ENCODE measurements at places on chromosomes 5 and 9.

DNA sequence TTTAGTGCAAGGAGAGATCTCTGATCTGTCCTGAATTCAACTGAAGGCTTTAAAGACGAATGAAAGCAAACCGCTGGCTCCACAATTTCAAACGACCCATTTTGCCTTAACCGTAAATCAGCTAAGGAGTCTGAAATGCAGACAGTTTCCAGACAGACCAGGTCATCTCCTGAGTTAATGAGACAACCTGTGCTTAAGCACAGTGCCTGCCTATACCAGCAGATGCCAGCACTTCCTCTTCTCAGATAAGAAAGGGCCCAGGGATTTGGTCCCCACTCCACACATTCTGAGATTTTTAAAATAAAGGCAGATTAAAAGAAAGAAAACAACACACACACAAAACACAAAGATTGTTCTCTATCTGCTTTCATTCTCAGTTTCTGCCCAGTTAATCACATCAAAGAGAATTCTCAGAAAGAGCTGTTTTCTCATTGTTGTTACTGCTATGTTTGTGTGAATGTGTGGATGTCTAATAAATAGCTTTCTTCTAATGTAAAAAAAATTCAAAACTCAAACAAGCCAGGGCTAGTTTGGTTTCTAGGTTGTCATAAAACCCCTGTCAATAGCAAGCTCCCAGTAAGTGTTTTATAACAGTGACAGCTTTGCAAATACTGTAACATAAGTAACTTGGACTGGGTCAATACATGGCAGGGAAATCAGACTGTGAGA is 157.7 kb upstream of the SLC24A2 start:
- no peak for DNase-seq

DNA sequence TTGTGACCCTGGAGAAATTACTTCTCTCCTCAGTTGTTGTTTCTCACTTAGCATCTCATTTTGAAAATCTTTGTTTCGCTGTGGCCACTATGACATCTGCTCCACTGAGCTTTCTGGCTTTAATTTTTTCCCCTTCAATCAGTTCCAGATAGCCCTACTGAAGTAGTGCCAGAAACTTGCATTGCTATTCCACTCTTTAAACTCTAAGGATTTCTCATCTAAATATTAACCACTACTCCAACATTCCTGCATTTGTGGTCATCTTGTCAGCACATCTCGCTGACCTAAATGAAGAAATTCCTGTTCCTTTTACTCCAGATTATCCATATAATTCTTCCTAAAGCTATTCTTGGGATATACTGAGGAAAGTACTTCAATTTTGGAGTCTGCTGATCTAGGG is 15.3 kb upstream of the NOL6 start:
- no peak for DNase-seq

DNA sequence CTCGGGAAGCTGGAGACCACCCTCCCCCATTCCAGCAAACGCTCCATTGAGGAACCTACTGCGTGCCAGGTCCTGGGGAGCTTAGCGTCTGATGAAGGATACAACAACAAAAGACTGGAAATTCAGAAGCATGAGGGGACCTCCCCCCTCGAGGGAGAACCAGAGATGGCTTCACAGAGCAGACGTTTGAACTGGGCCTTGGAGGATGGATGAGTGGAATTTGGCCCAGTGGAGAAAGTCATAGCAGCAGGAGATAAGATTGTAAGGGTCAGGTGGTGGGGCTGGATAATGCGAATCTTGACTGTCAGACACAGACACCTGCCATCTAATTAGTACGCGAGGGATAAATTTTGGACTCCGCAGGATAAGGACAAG is 1.2 kb upstream of the SLC25A51 start:
- DNase-seq, result no peak

DNA sequence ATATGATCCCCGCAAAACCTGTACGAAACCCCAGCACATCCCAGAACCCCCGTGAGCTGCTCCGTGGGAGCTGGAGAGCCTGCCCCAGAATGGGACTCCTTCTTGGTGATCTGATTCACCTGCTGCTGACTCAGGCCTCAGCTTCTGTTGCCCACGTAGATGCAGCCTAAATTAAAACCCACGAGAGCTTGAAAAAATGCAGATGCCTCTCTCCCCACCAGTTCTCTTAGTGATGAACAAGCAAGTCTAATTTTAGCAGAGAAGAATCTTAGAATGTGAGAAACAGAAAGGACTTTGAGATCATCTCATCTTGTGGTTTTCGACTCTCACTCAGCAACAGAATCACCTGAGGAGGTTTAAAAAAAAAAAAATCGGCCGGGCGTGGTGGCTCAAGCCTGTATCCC is 57.6 kb downstream of the TMOD1 start:
- no peak for DNase-seq

DNA sequence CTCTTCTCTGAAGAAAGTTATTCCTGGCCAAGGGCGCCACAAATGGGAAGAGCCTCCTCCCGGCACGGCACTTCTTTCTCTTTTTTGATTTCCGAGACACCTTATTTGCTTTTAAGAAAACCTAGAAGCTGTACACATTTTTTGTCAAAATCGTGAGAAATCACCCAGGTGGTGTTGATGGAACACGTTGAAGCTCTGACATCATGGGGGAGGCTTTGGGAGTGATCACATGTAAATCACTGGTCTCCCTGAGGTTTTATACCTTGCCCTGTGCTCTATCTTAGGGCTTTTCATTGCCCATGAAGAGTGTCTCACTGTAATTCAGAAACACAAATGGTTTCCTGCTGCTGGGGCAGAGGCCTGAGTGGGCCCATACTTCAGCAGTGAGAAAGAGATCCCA is 27.4 kb downstream of the SLC36A1 start:
- no peak for DNase-seq

DNA sequence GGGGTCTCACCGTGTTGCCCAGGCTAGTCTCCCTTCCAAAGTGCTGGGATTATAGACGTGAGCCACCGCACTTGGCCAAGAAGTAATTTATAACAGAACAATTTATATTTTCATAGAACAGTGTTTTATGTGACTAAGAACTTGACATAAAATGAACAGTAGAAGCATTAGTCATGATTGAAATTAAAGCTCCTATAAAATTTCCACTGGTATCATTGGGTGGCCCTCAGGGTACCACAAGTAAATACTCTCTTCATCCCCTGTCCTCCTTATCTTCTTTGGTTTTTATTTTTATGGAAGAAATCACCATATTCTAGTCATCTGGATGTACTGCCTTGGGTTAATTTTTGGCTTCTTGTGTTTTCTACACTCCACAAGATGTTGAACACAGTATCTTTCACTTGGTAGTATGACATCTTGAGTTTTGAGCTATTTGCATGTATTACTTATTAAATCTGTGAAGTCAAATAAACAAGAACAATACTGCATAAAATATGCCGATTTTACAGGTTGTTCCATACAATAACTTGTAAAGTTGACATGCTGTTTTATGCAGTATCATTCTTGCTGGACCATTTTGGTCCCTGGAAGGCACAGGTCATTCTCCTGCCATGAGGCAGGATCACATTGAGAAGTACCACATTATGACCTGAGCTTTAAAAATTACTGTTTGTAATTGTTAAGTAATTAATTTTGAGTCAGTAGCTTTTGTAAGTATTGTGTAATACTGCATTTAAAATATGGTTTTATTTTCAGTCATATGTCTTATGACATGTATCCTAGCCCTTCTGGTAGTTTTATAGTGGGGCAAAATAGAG is 24.4 kb downstream of the LMNB1 start:
- no peak for DNase-seq

- no peak for DNase-seq
Measured at GRCh38 chr5:5919411-5919810, 458.9 kb downstream of the MED10 start.

DNA sequence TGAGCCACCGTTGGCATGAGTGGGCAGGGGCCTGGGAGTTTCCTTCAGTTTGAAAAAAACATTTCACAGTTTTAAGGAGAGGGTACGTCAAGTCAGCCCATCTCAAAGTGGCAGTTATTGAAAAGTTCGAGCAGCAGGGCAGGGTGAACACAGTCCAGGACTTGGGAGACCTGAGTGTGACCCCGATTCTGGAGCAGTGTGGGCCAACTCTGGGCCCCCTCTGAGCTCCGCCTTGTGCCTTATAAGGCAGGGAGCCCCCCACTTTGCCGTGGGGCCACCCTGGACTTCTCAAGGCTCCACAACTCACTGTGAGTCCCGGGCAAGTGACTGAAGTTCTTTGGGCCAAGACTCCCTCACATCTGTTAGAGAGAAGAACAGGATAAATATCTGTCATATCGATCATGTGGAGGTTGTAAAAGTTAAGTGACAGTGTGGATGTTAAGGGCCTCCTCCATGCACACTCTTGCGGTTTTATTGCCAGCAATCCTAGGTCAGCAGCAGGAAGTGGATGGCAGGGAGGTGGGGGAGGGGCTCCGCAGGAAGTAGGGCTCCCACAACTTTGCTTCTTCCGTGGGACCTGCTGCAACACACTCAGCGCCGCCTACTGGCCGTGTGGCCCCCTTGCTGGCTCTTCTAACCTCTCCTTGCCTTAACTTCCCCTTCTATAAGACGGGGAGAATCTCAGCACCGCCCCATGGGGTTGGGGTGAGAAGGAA is 38.4 kb downstream of the HRH2 start:
- peak; percentile 62 for DNase-seq

DNA sequence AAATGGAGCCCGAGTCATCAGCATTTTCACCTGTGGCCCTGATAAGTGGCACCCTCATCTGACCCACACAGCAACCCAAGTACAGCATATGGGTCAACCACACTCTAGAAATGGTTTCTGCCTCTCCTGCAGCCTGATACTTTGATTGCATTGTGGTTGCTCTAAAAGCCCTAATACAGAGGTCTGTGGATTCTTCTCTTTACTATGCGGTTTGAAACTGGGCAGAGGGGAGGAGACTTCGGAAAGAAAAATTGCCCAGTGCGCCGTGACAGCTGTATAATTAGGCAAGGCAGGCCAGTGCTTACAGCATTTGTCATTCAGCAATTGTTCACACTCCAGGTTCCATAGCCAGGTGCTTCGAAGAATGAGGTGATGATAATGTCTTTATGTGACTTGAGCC is 361.0 kb downstream of the NFIB start:
- no peak for DNase-seq

GRCh38 chr9:126325821-126326220 is 808 bp upstream of the MVB12B start:
- DNase-seq, result no peak

- DNase-seq, result no peak
Measured at GRCh38 chr5:176793343-176793699, 17.0 kb upstream of the UNC5A start.

- no peak for DNase-seq
Measured at GRCh38 chr5:165328846-165329245, 1823.4 kb downstream of the MAT2B start.

DNA sequence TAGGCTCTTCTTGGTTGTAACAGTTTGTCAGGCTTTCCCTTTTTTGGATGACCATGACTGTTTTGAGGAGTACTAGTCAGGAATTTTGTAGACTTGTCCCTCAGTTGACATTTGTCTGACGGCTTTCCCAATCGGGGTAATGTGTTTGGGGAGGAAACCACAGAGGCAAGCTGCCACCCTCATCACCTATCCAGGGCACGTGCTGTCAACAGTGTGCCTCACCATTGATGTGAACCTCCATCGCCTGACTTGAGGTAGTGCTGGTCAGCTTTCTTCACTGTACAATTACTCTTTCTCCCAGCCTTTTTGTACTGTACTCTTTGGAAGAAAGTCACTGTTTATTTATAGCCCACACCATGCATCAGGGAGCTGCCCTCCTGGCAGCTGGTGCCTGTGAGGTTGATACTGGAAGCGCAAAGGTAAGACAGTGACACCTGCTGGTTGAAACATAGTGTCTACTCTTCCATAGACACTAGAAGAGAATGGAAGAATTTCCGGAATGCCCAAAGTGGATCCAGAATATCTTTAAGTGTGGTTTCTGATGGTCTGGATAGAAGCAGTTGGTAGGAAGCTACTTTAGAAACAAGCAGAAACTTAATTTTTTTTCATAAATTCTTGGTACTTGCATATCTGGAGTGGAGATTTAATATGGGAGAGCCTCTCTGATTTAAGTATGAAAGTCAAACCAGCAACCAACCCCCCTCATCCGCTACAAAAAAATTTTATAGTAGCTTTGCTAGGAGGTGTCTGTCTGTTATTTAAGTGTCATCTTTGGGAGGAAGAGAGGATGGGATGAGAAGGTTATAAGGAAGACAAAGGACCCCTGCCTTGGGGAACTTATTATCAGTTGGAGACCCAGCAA is 69.3 kb downstream of the SNX30 start:
- DNase-seq, result no peak

DNA sequence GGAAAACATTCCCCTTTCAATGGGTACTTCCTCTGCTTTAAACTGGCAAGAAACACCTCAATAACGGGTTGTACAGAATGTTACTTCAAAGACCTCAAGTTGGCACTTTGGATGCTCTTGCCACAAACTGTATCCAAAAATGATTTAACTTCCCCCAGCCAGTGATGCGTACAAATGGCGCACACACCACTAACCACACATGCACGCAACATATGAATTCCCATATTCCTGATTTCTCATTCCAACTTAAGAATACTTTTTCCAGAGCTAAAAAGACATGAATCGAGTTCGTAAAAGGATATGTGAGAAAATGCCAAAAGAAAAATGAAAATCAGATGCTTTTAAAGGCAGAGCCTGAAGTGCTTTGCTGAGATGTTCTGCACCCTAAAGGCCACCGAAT is 388.0 kb upstream of the PIK3R1 start:
- DNase-seq, result no peak

GRCh38 chr5:59371525-59372127 is 521.9 kb downstream of the PDE4D start:
- no peak for DNase-seq

DNA sequence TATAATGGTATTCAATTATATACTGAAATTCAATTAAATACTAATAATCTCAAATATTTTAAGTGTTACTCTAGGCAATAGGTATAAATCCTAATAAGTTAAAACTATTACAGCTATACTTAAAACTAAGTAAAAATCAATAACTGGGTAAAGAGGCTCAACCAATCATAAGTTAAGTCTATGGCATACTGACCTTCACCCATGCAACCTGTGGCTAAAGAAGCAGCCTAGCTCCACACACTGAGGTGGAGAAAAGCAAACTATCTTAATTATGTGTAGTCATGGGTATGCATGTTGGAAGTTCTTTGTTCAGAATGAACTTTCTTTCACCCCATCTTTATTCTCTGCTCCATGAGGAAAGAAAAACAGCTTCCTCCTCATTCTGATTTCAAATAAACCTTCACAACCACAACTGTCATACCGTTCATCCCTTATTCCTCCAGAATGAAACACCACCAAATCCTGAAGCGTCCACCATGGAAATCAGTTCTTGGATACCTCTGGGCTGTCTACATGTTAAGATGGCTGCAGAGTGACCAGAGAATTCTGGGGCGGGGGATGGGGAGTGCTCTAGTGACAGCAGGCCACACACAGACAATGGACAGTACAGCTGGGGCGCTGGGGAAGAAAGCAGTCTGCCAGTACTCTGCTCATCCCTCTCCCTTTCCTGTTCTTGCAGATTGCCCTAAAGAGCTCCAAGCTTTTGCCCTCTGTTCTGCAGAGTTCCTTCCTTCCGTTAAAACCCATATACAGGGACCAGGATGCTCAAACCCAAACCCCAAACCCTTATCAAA is 62.3 kb downstream of the RIGI start:
- no peak for DNase-seq

DNA sequence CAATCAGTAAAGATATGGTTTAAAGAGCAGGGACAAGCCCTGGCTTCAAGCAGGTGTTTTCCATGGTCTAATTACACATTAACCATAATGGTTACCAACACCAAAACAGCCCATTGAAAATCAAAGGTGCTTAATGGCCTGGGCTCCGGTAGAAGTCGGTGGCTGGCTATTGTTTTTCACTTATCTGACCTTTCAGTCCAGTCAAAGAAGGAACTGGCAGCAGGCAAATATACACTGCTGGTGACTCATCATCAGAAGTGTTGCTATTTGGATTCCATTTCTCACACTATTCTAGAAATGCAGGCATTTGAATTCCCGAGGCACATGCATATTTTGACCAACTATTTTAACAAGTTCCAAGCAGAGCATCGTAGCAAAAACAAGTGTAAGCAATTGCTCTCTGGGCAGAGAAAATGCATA is 26.3 kb upstream of the GABRP start:
- no peak for DNase-seq
